Right forelimb (tissue), 1 donor: ENCODE measurements at places on chromosomes 3 and 15.

GRCh38 chr3:195226900-195227447, 44.0 kb downstream of the XXYLT1 start:
- DNase-seq, result no peak

DNA sequence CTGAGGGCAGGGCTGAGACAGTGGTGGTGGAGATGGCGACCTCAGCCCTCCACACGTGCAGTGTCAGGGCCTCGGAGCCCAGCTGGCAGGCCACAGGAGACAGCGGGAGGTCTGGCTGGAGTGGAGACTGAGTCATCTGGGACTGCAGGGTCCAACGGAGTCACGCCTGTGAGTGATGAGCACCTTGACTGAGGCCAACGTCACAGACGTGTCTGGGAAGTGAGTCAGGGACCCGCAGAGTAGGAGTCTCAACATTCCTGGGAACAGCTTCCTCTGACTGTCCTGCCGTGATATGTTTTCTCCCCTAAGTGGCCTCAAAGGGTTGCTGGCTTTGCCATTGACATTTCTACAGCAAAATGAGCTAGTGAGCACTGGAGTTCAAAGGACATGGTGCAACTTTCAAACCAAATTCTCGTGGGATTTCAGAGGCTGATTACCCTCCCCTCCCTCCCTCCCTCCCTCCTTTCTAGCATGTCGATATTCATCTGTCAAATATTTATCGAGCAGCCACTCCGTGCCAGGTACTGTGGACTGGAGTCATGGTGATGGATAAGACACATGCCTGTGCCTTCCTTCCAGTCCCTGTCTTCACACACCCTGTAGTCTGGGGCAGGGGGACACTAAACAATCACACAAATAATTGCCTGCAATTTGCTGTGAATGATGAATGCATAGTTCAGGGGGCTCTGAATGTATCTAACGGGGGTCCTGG, 53.3 kb upstream of the AMOTL2 start:
- DNase-seq, result no peak

DNA sequence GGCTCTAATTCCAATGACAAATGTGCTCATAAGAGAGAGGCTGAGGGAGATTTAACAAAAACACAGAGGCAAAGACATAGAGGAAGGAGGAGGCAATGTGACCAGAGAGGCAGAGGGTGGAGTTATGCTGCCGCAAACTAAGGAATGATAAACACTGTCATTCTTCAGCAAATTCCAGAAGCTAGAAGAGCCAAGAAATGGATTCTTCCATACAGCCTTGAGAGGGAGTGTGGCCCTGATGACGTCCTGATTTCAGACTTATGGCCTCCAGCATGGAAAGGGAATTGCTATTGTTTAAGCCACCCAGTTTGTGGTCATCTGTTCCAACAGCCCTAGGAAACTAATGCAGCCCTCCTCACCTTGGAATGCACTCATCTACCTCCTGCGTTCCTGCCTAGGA, 30.5 kb downstream of the CD47 start:
- no peak for DNase-seq

GRCh38 chr3:42681361-42682038, 3.8 kb upstream of the KLHL40 start:
- DNase-seq, result no peak

DNA sequence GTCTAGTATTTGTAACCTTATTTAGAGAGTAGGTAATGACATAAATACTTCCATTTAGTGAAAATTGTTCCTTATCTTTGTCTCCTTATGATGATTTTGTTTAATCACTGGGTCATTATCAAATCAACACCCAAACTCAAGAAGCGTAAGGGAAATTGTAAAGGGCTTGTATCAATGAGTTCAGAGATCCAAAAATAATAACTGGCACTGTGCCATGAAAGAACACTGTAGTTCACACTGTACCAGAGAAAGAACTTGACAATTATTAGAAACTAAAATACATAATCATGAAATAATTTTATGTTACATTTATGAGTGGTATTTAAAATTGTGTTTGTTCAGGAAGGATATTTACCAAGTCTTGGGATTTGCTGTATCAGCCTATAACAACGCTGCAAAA, 895.4 kb downstream of the FHIT start:
- no peak for DNase-seq

GRCh38 chr15:59618406-59618805, 6.8 kb downstream of the GCNT3 start:
- no peak for DNase-seq

- DNase-seq, result no peak
Observed at GRCh38 chr15:46946953-46947352, 770.4 kb upstream of the SEMA6D start.

DNA sequence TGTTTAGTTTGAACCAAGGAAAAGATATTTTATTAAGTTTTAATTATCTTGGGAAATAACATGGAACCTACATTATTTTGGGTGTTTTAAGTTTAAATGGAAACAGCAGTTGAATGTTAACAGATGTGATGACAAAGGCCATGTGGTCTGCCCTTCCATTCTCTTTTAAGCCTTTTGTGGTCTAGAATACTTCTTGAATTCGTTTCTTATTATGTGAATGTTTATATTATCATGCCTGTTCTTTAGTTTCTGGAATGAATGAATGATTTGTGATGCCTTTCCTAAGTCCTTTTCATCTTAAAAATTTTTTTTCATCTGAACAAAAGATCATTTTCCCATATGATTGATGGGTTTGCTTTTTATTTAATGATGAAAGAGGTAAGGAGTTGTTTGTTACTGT, 44.6 kb downstream of the SNRK start:
- DNase-seq, result no peak

DNA sequence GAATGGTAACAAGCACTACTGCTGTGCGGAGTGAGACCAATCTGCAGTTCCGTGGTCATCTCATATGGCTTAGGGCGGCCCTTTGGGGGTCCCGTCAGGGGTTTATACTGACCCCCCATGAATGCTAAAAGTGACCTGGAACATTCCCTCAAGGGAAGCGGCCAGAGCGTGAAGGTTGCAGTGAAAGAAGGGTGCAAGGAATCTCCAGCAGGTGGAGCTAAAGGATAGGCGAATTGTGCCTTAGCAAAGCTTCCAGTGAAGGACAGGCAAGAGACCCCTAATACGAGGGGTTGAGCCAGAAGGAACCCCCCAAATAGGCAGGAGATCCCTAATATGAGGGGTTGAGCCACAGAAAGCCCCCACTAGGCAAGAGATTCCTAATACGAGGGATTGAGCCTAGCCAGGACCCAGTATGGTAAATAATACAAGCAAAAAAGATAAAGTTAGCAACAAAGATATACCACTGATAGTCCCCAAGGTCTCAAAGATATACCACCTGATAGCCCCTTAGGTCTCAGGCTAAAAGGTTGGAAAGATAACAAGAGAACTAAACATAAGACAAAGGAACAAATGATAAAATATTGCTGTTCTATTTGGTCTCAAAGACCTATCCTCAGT, 32.8 kb downstream of the ZNF589 start:
- DNase-seq, result peak; percentile 68

DNA sequence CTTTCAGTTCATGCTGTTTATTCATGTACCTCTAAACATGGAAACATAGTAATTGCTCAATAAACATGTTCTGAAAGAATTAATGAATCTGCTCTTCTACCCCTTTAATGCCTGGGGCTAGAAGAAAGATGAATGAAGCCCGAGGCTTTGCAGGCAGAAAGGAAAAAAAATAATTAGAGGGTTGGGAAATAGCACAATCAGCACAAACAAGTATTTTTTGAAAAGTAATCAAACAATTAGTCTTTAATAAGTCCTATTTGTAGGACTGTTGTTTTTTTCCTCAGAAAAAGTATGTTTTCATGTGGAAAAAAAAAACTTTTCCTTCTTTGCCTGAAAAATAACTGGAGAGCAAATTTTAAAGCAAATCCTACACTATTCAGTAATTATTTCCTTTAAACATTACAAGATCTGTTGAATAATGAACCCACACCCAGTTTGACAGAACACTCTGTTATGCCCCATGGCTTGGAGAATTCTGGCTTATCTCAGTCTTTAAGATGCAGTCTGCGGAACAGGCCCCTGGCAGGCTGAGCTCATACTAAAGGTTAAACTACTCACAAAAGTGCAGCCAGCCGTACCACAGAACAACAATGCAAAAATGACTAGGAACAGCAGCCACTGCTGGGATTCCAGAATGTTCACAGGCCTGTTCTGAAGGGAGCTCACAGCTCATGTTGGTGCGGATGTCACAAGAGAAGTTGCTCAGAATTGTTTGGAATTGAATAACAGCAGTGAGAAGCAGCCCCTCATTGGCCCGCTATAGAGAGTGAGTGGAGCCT, 79.2 kb downstream of the ABI3BP start:
- DNase-seq, result no peak

GRCh38 chr3:87082796-87083440, 92.0 kb upstream of the VGLL3 start:
- no peak for DNase-seq

DNA sequence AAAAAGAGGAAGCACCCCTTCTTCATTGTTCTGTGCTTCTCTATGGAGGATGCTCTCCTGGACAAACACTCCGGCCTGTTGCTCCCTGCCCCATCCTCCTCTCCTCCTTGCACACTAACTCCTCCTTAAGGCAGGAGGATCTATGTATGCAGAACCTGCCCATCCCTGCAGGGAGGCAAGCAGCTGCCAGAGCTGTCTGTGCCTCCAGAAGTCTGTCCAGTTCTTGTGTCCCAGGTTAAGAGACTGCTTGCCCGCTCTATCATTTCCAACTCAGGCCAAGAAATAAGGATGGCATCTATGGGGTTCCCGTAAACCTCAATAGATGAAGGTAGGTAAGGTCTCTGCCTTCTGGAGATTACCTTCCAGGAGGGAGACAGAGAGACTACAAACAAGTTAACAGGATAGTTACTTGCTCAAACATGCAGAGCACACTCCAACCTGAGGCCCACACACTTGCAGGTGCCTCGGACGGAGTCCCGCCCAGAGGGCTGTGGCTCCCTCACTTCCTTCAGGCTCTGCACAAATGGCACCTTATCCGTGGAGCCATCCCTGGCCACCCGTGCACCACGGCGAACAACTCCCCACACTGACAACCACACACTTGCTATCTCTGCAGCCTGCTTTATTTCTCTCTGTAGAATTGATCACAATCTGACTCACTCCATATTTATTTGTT, 6.9 kb downstream of the XXYLT1 start:
- DNase-seq, result no peak

GRCh38 chr3:117671722-117672318, 962.2 kb downstream of the TUSC7 start:
- no peak for DNase-seq

- DNase-seq, result no peak
Observed at GRCh38 chr3:154759966-154760365, 320.2 kb upstream of the MME start.

DNA sequence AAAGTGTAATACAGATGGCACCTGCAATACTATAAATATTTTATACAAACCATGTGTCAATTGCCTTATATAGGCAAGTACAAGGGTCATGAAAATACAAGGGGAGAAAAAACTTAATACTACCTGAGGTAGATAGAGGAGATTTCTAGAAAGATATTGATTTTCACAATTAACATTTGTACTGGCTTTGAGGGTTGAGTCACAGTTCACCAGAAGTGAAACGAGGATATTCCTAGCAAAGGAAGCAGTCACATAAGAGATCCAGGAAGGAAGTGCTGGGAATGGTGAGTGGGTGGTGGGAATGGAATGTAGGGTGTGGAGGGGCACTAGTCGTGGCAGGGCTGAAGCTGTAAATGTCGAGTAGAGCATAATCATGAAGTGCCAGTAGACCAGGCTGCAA, 108.7 kb downstream of the P2RY1 start:
- no peak for DNase-seq

DNA sequence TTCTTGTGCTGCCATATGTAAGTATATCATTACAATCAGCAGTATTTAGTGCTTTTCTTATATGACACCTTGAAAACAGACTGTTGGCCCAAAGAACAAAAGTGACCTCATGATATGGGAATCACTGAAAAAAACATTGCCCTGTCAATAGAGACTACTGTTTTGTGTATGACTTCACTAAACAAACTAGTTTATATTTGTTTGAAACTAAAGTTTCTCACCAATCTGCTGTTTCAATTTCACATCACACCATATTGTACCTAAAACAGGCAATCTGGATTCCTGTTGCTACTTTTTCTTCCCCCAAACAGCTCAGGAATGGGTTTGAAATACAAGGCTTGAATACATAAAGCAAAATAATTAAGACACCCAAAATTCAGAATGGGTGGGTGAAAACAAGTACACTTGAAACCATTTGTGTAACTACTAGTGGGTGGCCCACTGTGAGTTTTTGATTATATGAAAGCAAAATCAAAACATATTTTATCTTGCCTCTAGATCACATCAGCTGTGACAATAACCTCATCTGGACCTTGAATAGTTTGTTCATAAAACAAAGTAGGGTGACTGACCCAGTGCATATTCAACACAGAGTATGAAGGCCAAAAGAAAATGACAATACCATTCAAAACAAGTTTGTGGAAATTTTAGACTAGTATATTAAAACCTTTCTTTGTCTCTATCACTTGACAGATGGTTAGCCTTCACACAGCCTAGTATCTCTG, 5.9 kb downstream of the ZBTB20 start:
- no peak for DNase-seq

GRCh38 chr15:97490429-97490828, 470.1 kb upstream of the ARRDC4 start:
- no peak for DNase-seq

DNA sequence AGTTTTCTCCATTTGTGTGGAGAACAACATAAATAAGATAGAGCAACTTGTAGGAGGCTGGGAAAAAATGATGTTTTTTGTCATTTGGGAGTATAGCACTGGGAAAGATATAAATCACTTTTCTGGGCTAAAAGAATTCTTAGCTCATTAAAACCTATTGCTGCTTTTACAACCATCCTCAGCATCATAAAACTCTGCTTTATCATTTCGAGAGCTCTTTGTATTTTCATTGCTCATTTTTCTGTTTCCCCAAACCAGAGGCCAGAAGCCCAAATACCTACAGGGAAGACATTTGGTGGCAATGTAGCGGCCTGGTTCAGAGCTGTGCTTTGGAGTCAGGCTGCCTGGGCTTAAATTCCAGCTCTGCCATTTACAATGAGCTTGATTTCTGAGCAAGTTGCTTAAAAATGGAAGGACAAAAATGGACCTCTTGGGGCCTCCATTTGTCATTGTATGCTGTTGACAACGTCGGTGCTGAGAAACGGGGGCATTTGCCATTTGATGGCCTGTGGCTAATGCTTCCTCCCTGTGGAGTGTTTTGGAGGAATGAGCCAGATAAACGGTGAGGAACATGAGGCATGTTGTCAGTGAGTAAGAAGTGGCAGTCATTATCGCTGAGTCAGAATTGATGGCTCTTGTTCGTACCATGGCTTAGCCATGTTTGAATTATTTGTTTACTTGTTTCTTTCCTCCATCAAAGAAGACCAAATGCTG, 260.0 kb downstream of the EBLN2 start:
- no peak for DNase-seq

GRCh38 chr3:4504340-4505261, 11.5 kb downstream of the ITPR1 start:
- DNase-seq, result no peak

GRCh38 chr3:50347187-50347813, 1.8 kb upstream of the ZMYND10 start:
- DNase-seq, result peak; percentile 77

DNA sequence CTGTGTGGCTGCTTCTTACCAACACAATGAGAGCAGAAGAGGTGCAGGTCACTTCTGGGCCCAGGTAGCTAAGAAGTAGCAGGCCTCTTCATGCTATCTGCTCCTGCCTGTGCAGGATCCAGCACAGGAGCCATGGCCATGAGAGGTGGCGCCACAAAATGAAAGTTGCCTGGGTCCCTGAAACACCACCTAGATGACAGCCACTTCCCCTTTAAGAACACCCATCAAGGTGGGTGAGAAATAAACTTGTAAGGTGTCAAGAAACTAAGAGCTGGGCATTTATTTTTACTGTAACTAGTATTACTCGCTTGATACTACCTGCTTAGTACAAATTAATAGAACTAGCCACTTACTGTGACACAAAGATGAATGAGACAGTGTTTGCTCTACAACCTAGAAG, 484.6 kb upstream of the TBL1XR1 start:
- no peak for DNase-seq
